Cardiac septum (tissue), 1 donor: ENCODE measurements at places on chromosomes 1 and 21.

GRCh38 chr1:211340622-211341507, 14.2 kb downstream of the TRAF5 start:
- DNase-seq: no peak

GRCh38 chr1:180954801-180955165, 42.1 kb downstream of the KIAA1614 start:
- peak; percentile 36 for DNase-seq

DNA sequence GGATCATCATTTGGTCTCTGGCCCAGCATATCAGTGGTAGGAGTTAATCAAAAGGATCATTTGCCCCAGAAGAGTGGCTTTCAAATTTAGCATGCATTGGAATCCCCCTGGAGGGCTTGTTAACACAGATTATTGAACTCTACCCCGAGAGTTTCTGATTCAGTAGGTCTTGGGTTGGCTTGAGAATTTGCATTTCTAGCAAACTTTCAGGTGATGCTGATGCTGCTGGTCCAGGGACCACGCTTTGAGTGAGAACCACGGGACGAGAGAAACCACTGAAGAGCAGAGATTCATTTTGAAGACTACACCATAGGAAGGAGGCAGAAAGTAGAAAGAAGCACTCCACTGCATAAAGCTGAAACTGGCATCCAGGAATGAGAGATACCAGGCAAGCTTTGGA, 81.3 kb upstream of the DUSP10 start:
- DNase-seq: no peak

DNA sequence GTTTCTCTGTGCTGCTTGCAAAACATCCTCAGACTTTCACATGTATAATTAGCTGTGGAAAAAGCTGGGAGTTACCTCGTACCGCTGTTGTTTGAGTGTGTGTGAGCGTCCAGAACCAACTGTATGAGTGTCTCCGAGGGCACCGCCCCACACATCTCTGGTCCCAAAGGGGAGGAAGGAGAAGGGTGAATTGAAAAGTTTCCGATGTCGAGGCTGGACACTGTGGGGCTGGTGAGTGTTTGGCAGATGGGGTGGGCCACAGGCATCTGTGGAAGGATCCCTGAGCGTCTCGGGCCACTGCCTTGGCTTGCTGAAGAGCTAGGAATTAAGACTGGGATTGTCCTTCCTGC, 1.2 kb downstream of the ATP2B4 start:
- DNase-seq: no peak

DNA sequence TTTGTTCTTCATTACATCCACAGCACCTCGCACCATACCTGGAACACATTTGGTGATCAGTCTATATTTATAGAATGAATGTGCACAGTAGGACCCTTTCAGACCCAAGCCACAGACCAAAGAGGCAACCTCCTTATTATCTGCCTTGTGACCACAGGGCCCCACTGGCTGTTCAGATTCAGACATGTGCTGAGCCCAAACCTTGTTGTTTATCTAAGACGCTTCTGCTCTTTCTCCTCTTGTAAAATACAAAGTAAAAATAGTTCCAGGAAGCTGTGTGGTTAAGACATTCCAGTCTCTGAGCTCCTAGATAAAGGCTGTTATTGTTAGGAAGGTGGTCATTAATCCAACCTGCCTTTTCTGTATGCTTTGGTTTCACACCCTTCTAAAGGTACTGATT, 3.6 kb upstream of the SCMH1 start:
- no peak for DNase-seq

DNA sequence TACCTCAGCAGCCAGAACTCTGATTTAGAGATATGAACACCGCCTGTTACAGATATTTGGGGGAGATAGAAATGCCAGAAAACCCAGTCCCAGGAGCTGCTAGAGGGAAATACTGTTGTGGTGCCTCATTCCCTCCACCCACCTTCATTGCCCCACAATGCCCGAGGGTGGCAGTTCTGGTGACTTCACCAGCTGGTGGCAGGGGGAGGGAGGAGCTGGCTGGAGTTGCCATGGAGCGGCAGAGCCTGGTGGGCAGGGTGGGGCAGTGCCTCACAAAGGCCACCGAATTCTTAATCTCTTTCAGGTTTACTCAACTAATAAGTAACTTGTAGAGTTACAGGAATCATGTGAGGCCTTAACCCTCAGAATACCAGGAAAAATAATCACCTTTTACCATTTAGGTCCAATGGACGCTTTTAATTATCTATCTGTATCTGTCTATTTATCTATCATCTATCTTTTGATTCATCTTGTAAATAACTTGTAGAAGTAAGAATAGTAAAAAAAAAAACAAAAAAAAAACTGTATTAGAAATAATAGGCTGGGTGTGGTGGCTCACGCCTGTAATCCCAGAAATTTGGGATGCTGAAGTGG, 11.7 kb upstream of the S100A11 start:
- peak; percentile 83 for DNase-seq

DNA sequence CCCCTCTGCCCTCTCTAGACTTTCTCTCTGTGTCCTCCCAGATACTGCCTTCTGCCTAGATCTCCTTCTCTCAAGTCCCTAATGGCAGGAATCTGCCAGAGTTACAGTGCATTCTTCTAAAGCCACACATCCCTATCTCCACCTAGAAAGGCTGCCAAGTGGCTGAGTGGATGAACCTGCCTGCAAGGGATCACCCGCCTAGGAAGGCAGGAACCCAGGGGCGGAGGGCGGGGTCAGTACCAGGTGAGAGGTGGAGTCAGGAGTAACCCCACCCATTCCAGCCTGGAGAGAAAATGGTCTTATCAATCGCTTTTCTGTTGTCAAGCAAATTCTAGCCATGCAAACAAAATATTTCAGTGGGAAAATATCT, 60.8 kb downstream of the BCAR3 start:
- DNase-seq: no peak

DNA sequence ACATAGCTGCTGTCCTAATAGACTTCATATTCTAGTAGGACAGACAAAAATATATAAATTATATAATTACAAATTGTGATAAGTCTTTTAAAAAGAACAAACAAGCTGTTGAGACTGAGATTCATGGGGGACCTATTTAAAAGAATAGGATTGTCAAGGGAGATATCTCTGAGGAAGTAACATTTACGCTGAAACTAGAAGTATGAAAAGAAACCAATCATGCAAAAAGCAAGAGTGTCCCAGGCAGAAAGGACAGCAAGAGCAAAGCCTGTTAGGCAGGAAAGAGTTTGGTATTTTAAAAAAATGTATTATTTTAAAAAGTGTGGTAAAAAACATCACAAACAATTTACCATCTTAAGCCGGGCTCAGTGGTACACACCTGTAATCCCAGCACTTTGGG, 9.1 kb upstream of the METTL13 start:
- DNase-seq: no peak
